Stimulated activated CD4-positive, alpha-beta T cell treated with anti-CD3 and anti-CD28 coated beads, Interleukin-12 subunit alpha, Interleukin-12 subunit beta, amount 100 ng/mL, for 4 hours (primary cell): ENCODE measurements at places on chromosomes 5 and 9.

- no peak for DNase-seq
Observed at GRCh38 chr5:108174286-108174685, 207.6 kb downstream of the FBXL17 start.

DNA sequence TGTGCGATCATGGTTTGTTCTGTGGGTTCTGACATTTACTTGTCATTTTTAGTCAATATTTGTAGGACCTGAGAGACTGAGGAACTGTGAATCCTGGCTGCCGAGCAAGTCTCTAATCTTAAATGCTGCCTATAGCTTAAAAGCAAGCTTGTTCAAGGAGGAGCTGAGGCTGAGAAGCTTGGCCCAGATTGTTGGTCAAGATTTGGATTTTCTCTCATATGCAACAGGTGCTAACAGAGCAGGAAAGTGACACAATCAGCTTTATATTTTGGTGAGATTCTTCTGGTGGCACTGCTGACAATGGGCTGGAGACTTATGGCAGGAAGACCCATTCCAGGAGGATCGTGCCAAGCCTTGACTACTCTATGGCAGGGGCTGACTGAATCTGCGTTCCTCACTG is 192.5 kb downstream of the MAPKAP1 start:
- DNase-seq = no peak

GRCh38 chr5:156124708-156125107 is 202.3 kb upstream of the SGCD start:
- no peak for DNase-seq

DNA sequence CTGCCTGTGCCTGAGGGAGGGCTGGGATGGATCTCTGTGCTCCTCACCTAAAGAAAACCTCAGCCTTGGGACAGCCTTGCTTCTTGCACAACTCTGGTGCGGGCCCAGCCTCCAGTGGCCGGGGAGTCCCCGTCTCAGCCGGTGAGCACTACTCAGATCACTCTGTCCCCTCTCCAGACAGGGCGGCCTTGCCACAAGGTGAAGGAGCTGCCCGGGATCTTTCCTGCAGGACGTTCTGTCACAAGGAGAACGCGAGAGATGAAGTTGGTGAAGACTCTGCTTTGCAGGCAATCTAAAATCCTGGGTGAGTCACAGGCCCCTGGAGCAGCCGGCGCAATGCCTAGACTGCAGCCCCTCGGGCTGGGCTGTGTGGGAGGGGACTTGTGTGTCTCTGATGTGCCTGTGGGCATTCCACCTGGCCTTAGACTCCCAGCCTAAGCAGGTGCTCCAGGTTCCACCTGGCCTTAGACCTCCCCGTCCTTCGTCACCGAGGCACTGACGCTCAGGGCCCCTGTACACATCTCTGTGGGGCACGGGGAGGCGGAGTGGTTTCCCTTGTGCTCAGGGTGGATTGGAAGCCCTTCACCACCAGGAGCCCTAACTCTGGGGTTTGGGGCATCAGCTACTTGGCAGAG is 15.2 kb upstream of the IRX4 start:
- DNase-seq = no peak

DNA sequence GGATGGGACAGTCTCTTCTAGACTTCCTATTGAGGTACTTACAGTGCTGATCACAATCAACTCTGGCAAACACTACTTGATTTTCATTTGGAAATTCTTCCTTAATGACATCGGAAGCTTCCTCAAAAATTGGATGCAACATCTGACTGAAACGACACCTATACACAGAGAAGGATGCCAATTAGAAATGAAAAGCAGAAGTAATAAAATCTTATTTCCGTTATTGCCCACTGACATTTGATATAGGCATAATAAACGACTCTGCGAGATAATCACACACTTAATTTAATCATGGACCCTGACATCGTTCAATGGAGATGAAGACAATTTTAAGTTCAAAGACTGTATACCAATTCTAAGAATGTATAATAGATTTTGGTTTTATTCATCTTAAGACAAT is 46.4 kb downstream of the ERP44 start:
- no peak for DNase-seq

GRCh38 chr9:27385606-27386322 is 88.8 kb upstream of the EQTN start:
- no peak for DNase-seq

- DNase-seq = peak; percentile 60
Observed at GRCh38 chr9:133701981-133702797, 36.0 kb downstream of the SARDH start.
